Caki2 (cell line): ENCODE measurements at places on chromosomes 12 and 14. TPM values are rescaled to one million over a fixed set of nuclear protein-coding genes. Genes with fewer than 3 reads are reported as not detected.

LRTM2 gene
- not detected in 2 replicates for total RNA-seq

TAS2R8 gene
- total RNA-seq: not detected in 2 replicates

PAX9 gene
- 0.29 and 0.34 TPM in 2 replicates for total RNA-seq

ESRRB gene
- total RNA-seq: 0.71 and 1.9 TPM in 2 replicates

KRT86 gene
- 8.7 and 14.5 TPM in 2 replicates for total RNA-seq

MGP gene
- total RNA-seq: not detected in 2 replicates

LIN7A gene
- total RNA-seq: 10.5 and 20.9 TPM in 2 replicates
